ENCODE measurements at places on chromosomes 6 and 20. TPM values are rescaled to one million over a fixed set of nuclear protein-coding genes. Genes with fewer than 3 reads are reported as not detected.

DNA sequence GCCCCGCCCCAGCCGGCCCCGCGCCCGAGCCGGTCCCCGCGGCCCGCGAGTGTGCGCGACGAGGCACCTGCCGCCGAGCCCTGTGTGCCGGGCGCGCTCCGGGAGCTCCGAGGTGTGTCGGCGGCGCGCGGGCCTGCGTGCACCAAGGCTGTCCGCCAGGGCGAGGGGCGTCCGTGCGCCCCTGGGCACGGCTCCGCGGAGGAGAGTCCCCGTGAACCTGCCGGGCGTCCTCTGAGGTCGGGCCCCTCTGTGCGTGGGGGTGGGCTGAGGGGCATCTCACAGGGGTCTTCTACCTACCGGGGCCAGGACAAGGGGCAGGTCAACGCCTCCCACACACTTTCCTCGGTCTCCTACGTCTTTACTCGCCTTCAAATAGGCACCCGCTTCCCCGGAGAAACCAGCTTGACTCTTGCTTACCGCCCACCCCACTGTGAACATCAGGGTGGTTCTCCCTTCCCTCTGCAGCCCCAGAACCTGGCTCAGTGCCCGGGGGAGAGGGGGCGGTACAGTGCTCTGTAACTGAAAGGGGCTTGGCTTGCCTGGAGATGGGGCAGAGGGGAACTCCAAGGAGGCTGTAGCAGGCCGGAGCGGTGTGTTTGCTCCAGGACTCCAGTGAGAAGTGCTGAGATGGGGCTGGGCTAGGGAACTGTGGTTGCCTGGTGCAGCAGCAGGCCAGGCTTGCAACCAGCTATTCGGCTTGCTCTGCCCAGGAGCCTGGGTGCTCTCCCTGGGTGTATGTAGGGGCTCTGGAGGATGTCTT is at the start of gene SAMD10:
TSS of gene SAMD10 (minus strand) at position 86 of the 760 bp plus-strand sequence. CDS start 175 bp downstream, outside the sequence.
- DNase-seq, result peak; percentile 75

DNA sequence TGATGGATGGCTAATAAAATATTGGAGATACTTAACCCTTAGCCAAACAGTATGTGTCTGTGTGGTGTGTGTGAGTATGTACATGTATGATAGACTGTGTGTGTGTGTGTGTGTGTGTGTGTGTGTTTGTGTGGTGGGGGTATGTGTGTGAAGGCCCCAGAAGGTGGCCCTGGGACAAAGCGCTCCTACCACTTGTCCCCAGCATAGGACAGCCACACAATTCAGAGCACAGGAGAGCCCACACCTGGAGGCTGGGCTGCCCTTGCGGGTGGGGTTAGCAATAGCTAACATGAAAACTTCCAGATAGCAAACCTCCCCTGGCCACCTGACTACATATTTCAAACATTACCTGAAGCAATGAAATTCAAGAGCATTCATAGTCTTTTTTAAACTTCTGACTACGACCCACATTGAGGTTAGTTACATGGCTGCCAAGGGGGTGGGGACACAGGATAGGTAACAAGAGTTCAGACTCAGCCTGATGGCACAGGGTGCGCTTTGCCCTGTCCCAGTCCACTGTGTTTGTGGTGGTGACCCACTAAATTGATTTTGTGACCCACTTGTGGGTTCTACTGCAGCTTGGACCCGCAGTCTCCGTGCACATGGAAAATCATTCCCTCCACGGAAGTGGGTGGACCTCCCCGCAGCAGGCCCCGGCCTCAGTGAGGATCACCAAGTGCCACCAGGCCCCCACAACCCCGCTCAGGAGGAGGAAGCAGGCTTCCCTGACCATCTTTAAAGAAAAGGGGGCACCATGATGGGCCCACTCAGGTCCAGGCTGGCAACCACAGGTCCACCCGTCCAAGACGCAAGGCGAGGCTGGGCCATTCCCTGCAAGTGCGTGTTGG is 34.8 kb downstream of the ZC3H12D start:
- no peak for DNase-seq

DNA sequence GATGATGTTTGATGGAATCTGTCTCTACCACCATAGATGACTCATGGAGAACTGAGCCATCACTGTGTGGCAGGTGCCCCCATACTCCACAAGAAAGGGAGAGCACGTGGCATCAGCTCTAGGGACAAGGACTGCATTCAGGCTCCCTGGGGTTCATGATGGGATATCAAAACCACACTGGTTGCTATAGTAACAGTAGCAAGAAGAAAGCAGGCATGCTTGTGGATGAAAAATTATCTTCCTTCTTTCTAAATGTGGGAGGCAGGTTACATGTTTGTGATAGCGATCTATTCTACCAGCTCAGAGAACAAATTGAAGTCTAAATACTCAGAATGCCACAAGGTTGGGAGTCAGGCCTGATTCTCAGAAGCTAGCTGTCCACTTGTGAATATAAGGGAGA is 224.2 kb downstream of the ARHGAP18 start:
- peak; percentile 17 for DNase-seq

DNA sequence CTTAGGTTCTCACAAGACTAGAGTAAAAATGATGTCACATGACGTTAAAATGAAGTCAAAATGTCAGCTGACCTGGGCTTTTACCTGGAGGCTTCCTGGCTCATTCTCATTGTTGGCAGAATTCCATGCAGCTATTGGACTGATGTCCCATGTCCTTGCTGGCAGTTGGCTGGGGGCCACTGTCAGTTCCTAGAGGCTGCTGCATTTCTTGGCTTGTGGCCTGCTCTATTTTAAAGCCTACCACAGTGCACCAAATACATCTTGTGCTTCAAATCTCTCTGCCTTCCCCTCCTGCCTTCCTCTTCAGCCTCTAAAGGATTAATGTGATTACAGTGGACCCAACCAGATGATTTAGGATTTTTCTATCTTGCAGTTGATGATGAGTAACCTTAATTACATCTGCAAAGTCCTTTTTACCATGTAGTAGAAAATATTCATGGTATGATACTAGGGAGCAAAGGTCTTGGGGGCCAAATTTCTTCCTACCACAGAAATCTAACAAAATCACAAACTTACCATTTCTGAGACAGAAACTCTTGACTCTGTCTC is 81.9 kb downstream of the FIG4 start:
- DNase-seq, result no peak

DNA sequence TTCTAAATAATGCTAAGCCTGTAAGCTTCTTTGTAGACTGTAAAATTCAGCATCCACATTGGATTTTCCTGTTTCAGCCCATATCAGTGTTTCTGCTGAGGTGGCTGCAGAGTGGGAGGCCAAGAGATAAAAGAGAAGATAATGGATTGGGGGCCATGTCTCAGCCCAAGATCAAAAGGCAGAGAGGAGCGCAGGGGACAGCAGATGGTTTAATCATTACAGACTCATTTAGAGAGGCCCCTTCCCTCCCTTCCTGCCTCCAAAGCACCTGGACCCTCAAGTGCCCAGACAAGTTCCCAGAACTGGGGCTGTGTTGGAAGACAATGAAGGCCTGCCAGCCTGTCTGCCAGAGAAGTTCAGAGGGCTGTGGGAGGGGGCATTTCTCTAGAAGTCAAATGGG is 20.4 kb upstream of the CTNNBL1 start:
- DNase-seq, result no peak

- DNase-seq, result no peak
These were observed 436.7 kb upstream of the JAG1 start for GRCh38 chr20:11110535-11110934.

WFDC10B gene
- not detected for total RNA-seq

GRCh38 chr20:10719740-10720385 is 46.1 kb upstream of the JAG1 start:
- DNase-seq, result no peak

OR2H1 gene
- total RNA-seq, result not detected

MTFR2 gene
- 10.1 TPM for total RNA-seq

DNA sequence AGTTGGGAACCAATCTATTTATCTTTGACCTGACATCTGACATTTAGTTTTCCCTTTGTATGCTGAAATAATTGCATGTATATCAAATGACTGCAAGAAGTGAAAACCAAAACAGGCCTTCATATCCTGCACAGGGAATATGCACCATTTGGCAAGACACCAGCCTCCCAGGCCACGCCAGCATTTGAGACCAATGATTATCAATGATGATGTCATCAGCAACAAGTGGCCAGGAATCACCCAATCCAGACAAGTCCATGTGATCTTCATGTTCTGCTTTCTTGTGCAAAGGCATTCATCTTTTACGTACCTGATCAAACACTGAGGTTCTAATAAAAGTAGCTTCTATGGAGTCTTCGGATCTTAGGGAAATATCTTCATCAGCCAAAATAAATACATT is 107.4 kb upstream of the TENT5A start:
- no peak for DNase-seq

GRCh38 chr6:1796706-1797529 is 187.2 kb downstream of the FOXC1 start:
- DNase-seq, result no peak

DNA sequence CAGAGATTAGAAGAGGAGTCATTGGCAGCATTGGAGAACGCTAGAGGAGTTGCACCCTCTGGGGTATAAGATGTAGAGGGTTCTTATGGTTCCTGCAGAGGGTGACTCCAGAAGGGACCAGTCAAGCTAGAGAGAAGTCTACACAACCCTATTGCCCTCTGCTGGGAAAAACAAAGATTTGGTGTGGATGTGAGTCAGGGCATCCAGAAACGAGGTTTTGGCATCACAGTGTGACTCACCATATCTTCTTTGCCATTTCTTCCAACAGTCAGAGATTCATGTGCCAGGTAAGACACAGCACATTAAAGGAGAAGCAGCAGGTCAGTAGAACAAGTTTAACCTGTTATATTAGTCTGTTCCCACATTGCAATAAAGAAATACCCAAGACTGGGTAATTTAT is 598.8 kb downstream of the MAFB start:
- DNase-seq, result no peak

DNA sequence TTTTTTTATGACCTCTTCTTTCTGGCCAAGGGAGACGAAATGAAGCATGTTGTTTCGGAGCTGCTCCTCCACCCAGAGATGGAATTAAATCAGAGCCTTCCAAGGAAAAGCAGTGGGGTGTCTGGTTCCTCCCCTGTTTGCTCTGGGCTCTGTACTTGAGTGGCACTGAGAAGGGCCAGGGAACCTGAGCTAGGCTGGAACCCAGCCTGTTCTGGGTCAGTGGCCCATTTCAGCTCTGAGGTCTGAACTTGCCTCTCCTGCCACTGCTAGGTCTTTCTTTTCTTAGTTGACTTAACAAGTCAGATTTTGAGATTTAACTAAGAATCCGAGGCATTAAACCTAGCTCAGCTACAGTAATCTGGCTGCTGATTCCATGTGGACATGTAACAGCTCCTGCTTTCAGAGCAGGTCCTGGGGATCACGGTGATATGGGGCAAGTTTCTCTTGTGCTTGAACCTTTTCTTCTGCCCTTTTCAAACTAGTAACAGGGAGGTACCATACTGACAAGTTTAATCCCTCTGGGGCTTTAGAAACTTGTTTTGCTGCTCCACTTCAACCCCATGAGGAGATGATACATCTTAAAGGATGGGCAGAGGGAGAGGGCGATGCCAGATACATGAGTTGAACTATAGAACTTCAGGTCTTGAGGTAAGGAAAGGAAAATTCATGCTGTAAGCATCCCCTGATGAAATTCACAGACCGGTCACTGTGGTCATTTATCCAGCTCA is 101.1 kb downstream of the SLC24A3 start:
- DNase-seq, result no peak

DNA sequence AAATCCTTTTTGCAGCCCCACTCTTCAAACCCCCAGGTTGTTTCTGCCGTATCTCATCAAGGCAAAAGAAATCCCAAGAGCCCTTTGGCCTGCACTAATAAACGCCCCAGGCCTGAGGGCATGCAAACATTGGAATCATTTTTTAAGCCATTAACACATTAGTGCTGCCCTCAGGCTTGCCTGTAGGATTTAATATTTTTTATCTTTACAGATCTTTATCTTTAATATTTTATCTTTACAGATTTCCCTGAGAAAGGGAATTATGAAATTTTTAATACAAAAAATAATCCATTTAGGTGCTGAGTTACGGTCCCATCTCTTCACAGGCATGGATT is 14.7 kb downstream of the GTPBP2 start:
- DNase-seq, result no peak

- no peak for DNase-seq
These were observed 83.7 kb upstream of the AHI1 start for GRCh38 chr6:135581211-135581610.

KHDRBS2 gene
- total RNA-seq, result not detected

DNA sequence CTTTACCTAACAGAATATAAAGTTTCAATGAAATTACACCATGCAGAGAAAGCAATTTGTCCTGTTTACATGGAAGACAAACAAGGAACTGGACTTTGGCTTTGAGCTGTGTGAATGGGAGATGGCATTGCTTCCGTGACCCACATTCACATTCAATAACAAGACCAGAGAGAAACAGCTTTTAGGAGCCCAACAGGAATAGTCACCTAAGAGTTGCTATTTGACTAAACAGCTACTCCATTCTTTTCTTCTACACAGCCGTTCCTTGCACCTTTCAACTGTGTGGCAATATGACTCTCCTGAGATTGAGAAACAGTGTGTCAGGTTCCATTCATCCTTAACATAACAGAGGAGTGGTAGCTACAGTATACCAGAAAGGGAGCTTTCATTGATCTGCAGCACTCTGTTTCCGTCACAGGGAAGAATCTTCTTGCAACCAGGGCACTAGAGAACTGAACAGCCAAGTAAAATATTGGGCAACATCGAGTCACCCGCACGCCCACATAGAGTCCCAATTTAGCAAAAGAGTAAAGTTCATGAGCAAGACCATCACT is 355.1 kb downstream of the HAO1 start:
- no peak for DNase-seq

GRCh38 chr20:52295556-52295955 is 104.0 kb upstream of the ZFP64 start:
- no peak for DNase-seq

TSPO2 gene
- not detected for total RNA-seq

LHFPL5 gene
- total RNA-seq, result not detected
